ENCODE measurements at places on chromosomes 11 and 22.

DNA sequence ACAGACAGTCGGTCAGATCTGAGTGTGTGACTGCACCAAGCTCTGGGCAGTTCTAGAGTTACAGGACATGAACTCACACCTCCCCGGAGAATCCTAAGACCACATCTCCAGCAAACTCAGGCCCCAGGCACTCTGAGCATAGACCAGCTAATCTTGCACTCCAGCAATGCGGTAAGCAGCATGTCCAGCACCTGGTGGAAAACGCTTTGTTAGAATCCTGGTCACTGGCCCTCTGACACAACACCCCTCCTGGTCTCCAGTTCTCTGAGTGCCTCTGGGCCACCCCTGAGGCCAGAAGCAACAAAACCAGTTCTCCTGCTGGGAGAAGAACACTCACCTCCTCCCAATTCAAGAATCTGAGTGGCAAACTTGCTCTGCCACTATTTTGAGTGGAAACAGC lies 82.7 kb upstream of the TMEM45B start:
- DNase-seq, result no peak

DNA sequence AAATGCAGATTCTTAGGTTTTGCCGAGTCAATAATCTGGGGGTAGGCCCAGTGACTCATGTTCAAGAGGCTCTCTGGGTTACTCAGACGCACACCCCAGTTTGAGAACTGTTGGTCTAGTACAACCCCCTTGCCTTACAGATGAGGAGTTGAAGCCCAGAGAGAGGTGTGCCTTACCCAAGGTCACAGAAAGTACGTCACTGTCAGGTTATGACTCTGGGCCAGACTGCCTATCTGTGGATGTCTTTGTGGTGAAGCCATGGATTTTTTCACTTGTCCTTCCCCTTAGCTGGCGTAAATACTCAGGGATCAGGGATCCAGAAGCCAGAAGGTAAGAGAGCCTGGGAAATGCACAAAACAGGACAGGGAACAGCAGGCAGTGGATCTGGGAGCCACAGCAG lies 25.2 kb upstream of the NECTIN1 start:
- DNase-seq, result no peak

DNA sequence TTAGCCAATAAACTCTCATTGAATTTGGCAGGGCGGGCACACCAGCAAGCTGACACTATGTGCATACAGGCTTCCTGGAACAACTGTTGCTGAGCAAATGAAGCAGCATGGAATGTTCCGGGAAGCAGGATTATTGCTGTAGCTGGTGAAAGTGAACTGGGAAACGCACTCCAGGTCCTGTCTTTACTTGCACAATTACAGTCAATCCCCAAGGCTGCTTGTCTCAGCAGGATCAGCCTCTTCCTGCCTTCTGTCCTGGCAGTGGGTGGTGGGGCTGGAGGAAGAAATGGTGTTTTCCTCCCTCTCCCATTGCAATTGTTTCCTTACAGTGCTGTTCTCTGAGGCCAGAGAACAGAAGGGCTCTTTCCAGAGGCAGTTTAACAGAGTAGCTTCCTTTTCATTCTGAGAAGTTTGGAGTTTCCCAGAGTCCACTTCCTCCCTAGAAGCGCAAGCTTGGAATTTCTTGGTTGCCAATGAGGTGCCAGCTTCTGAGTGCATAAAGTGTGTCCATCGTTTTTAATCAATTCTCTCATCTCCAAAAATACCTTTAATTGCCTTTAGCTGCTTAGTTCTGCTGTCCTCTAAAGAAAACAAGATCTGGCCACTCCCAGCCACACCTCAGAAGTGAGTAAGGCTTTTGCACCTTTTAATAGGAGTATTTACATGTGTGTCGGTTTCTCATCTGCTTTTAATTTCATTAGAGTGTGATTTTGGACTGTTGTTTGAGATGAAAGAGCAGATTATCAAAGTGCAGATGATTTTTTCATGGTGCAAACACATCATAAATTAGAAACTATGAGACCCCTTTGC lies 19.9 kb downstream of the CD44 start:
- DNase-seq, result no peak

DNA sequence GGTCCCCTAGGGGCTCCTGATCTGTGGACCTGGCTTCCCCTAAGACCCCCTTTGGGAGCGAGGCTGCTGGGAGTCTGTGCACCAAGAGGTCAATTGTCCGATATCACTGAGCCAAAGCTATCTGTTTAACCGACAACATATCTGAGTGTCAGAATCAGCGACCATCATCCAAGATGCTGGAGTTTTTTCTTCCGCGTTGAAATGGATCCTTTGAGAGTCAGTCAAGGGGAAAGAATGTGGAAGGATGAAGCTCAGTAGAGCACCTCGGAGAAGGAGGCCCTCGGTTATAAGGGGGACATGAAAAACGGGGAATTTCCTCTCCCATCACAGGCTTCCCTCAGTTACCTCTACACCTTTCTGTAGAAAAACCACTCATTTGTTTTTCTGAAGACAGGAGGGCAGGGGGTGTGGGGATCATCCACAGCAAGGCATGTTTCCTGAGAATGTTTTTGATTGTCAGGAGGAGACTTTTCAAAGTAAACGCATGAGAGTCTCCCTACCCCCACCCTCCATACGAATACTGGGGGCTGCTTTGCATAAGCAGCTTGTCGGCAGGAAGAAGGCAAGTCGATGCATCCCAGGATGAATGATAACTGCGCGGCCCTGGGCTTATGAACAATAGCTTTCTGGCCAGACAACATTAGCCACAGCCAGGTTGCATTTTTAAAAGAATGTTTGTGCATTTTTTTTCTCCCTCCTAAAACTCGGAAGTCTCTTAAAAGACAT lies 37.7 kb upstream of the CCND1 start:
- no peak for DNase-seq

GRCh38 chr11:35387111-35387982 lies 32.0 kb downstream of the SLC1A2 start:
- DNase-seq, result no peak

DNA sequence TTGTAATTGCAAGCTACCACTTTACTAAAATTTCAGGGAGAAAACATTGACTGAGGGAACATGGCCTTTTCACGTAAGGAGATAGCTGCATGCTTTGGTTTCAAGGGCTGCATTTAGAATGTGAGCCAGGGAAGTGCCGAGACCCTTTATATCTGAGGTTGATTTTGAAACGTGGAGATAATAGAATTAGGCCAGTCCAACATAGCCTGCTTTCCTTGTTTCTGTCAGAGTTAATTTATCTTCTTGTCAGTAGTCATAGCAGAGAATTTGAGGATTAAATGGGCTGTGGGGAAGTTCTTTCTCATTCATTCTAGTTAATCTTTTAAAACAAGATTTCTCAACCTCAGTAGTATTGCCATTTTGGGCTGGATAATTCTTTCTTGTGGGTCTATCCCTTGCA lies 12.2 kb downstream of the ALKBH3 start:
- no peak for DNase-seq

- no peak for DNase-seq
Observed at GRCh38 chr11:14956111-14956510, 16.0 kb downstream of the CALCA start.

GRCh38 chr11:18416459-18416858 lies 4.3 kb downstream of the LDHC start:
- no peak for DNase-seq

- no peak for DNase-seq
Observed at GRCh38 chr22:27420195-27420816, 381.2 kb downstream of the MN1 start.

DNA sequence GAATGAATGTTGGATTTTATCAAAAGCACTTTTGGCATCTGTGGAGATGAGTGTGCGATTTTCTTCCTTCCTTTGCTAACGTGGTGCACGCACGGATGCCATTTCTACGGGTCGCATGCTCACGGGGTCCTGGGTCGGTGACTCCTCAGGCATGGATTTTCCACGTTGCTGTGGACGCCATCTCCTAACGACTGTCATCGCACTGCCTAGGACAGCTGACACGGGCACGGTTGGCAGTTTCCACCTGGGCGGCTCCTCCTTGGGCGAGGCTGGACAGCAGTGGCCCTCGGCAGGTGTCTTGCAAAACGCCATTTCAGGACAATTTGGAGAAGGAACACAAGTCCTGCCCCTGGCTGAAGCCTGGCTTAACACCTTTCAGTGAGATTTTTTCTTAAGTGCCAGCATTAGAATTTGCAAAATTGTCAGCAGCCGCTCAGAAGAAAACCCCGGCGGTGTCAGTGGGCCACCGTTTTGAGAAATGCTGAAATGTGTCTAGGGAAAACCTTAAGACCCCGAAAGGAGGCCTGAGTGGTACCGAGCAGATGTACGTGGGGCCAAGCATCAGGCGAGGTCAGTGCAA lies 34.7 kb upstream of the TOLLIP start:
- no peak for DNase-seq
